ENCODE measurements at places on chromosomes 6 and 20.

DNA sequence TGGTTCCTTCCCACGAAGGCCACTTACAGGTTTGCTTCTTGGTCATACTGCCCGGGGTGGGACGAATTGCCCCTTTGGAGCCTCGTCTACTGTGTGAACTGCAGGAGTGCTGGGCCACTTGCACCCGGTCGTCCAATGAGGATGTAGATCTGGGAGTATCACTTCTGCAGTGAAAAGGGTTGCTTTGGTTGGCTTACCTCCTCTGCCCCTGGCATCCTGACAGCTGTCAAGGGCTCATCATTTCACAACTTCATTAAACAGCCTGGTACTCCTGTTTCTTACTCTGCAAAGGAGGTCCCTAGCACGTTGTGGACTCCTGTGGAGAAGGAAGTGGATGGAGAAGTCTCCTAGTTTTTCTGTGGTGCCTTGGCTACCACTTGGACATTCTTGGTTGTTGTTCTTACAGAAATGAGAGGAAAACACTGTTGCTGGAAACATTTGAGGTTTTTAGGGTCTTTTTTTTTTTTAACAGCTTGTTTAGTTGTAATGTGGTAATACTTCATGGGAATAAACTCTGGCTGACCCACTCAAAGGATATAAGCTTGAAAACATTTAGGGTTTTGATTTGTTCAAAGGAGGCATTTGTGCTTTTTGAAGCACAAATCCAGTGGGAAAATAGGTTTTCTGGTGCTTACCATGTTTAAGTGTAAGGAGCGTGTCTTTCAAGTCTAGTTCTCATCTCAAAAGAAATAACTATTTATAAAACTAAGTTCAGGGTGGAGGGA is 60.7 kb downstream of the AKAP12 start:
- no peak for DNase-seq

GRCh38 chr20:51622004-51622874 is 79.7 kb upstream of the NFATC2 start:
- DNase-seq: no peak

GRCh38 chr20:40427026-40427425 is 262.0 kb downstream of the MAFB start:
- DNase-seq: no peak

DNA sequence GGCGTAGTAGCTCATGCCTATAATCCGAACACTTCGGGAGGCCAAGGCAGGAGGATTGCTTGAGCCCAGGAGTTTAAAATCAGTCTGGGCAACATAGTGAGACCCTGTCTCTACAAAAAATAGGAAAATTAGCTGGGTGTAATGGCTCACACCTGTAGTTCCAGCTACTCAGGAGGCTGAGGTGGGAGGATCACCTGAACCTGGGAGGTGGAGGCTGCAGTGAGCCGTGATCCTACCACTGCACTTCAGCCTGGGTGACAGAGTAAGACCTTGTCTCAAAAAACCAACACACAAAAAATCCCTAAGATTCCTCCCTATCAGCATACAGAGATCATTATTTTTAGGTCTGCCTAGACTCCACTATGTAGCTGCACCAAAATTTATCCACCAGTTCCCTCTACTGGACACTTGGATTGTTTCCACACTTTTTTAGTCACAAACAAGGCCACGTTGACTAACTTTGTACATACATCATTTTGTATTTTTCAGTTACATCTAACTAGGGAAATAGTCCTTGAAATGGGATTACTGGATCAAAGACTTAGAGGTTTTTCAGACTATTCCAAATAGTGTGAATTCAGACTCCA is 3.6 kb upstream of the PHF1 start:
- no peak for DNase-seq

DNA sequence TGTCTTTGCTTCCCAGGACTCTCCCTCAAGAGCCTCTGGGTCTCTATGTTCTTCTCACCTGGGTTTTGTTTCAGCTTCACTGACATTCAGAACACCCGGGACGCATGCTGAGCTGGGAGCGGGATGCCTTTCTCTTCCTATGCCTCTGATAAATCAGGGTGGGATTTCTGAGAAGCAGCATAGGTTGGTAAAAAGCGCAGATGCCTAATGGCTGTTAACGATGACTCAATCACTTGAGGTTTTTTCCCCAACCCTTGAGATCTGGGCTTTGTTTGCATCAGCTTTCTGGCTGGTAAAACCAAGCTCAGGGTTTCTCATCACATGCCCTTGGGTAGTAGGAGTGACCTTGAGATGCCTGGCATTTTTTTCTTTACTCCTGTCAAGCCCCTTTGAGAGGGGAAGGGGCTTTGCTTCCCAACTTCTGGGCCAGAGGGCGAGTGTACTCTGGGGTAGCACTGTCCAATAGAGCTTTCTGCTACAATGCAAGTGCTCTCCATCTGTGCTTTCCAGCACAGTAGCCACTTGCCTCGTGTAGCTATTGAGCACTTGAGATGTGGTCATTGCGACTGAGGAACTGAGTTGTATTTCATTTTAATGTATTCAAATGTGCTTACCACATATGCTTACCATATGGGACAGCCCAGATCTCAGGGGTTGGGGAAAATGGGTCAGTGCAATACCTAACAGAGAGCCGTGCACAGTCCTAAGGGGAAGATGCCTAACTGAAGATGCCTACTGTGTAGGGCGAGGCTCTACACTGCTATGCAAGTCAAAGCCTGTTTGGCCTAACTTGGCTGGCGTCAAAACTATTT is 69.1 kb downstream of the PPP1R14C start:
- DNase-seq: no peak

DNA sequence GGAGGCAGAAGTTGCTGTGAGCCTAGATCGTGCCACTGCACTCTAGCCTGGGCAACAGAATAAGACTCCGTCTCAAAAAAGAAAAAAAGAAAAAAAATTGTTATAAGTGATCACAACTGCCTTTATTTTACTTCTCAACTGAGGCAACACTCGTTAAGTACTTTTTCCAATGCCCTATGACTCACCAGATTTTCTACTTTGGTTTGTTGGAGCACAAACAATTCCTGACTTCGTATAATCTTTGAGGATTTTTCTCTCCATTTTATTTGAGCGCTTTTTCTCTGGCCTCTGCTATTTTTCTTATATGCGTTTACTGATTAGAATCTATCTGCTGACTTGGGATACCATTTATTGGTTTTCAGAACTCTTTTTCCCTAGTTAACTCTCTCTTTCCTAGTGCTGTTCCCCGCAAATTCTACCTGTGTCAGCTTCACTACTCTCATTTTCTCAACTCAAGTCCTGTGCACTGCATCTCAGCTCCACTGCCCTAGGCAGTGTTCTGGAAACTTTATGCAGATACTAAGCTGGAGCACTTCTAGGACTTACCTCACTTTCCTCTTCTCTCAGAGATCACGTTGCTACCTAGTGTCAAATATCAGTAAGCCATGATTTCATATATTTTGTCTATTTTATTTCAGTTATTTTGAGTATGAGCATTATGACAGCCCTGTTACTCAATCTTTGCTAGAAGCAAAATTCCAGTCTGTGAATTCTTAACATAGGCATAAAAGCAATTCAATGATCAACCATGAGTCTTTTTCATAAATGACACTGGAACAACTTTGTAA is 1120.1 kb upstream of the CITED2 start:
- DNase-seq: no peak

DNA sequence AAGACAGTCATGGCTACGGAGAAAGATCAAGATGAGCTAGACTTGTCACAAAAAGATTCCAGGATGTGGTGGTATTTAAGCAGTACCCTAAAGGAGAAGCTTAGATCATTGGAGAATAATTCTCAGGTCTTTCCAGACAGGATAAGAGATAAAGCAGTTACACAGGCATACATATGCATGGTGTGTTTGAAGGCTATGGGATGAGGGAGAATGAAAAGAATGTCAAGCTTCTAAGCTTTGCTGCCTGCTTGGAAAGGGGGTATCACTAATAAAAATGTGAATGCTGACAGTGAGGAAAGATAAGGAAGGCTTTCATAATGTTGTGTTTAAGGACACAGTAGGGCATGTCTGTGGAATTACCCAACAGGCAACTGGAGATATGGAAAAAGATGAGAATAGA is 28.1 kb downstream of the RWDD2A start:
- DNase-seq: no peak

DNA sequence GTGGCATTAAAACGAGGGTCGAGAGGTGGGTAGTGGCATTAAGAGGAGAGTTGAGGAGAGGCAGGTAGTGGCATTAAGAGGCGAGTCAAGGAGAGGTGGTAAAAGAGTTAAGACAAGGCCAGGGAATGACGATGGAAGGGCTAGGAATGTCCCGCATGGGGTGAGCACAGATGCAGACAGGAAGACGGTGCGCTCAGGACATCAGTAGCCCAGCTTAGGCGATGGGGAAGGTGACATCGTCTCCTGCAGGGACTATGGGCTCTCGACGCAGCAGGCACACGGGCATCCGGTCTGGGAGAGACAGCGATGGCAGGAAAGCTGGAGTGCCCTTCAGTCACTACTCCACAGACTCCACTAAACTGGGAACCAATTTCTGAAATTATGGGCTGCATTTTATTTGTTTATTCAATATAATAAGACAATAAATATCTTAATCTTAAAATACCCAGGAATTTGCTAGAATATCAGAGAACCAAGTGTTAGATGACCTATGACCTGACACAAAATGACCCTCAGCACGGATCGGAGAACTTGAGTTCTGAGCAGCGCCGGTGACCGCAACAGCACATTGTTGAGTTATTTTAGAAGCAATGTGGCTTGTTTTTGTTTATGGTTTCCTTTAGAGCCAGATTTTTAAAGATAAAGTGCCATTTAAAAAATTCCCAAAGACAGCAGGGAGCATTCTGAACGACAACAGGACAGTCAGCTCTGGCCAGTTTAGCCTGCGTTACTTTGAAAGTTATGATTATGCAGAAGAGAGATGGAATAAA is 177.7 kb downstream of the SMOC2 start:
- DNase-seq: no peak

- no peak for DNase-seq
Measured at GRCh38 chr20:23614163-23614562, 8.4 kb upstream of the CST9 start.

DNA sequence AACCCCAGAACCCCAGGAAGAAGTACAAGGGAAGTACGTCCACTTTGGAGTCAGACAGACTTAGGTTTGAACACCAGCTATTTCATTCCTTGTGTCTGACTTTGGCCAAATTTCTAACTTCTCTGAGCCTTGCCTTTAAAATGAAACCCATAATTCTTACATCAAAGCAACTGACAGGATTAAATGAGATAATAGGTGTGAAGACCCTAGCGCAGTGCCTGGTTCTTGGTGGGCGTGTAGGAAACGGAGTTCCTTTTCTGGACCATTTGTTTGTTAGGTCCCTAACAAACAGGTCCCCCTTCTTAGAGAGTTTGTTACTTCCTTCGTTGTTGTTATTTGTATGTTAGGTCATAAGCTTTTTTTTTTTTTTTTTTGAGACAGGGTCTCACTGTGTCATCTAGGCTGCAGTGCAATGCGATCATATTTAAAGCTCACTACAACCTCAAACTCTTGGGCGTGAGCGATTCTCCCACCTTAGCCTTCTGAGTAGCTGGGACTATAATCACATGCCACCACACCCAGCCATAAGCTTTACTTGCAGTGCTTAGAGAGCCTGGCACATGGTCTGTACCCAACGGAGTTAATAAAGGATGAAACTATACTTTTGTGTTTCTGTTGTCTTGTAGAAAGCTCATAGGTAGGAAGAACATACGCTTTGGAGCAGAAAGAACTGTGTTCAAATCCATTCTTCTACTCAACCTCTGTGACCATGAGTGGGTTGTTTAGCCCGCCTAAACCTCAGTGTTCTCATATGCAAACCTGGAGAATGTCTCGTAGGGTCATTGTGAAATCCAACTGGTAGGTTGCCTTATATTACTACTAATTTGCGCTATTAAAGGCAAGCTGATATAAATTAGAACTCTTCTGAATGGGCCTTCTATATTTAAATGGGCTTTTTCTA is 21.8 kb upstream of the MROH8 start:
- no peak for DNase-seq

GRCh38 chr20:51365670-51366069 is 176.8 kb downstream of the NFATC2 start:
- DNase-seq: no peak

GRCh38 chr6:82419132-82419581 is 55.5 kb downstream of the TPBG start:
- no peak for DNase-seq

DNA sequence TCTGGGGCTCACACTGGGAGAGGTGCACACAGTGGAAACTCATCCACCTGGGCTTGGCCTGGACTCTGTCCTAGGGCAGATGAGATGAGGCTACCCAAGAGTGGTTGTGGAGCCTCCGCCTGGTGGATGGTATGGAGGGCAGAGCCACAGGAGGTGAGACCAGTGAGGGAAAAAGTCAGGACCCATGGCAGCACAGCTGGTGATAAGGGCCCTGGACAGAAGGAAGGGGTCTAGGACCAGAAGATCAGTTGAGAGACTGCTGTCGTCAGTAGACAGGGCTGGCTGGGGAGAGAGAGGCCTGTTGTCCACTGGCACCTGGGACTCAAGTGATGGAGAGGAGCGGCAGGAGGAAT is 29.8 kb downstream of the PLCG1 start:
- no peak for DNase-seq

DNA sequence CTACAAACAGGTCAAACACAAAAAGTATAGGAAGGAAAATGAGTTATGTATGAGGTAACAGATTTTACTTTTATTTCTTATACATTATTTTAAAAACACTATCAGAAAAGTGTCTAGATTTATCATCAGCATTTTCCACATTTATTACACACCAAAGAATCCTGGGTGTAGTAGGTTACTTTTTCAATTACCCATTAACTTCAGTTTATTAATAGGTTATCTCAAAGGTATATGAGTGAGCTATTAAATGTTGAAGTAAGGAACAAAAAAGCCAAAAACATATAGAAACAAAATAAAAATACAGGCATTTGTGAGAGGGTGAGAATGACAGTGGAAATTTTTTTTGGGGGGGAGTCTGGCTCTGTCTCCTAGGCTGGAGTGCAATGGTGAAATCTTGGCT is 150.5 kb downstream of the SIM1 start:
- no peak for DNase-seq

DNA sequence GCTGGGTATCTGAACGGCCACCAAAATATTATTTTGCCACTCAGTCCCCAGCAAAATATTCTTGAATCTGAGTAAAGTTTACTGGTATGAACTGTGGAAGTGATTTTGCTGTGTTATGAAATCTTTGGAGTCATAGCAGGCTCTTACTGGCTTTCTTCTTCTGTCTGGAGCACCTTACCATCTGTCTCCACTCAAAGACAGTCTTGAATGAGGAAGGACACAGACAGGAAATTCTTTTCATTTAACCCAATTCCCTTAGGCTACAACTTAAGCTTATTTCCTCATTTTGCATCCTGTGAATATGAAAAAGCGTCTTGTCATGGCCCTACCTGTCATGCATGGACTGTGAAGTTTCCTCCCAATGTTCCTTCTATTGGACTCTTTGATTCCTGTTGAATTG is 24.7 kb downstream of the FNDC1 start:
- no peak for DNase-seq

GRCh38 chr6:122472022-122472340 is 374 bp upstream of the SERINC1 start:
- DNase-seq: no peak

DNA sequence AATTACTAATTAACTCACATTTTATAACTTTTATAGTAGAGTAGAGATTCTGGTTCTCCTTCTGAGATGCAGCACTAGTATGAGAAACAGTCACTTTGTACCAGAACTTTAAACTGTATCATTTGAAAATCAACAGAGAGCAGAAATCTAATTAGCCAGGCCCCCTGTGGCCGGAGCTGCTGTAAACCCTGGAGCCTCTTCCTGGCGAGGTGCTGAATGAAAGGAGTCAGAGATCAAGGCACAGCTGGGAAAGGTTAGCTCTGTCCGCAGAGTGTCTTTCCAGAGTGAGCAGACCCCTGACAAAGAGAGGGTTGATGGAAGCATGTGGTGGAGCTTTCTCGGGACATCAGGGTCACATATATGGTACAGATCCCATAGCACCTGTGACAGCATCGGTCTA is 703.8 kb downstream of the RFPL4B start:
- no peak for DNase-seq
